Choroid plexus epithelial cell (primary cell): ENCODE measurements at places on chromosomes 6 and 20.

GRCh38 chr6:33297956-33298772 is 578 bp downstream of the RGL2 start:
- DNase-seq = peak; percentile 81

- DNase-seq = peak; percentile 65
Observed at GRCh38 chr6:85498596-85499258, 48.8 kb downstream of the NT5E start.

DNA sequence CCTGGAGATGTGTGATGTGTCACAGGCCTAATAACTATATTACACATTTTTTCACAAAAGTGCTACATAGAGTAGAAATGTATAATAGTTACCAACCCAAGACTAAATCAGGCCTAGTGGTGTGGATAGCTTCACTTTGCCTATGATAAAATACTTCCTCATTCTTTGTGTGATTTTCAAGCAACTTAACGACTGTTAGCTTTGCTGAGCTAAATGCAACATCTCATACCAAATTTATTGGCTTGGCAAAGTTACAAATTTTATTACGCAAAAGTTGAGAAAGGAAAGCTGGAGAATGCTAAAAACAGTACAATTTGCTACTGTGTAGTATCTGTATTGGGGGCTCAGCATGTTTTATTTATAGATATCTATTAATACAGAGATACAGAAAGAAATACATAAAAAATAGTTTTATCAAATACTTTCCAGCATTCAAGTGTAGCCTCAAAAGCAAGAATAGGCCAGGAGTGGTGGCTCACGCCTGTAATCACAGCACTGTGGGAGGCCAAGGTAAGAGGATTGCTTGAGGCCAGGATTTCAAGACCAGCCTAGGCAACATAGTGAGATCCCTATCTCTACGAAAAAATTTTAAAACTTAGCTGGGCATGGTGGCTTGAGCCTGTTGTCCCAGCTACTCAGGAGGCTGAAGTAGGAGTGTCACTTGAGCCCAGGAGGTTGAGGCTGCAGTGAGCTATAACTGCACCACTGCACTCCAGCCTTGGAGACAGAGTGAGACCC is 3.6 kb upstream of the EDN1 start:
- DNase-seq = peak; percentile 34

DNA sequence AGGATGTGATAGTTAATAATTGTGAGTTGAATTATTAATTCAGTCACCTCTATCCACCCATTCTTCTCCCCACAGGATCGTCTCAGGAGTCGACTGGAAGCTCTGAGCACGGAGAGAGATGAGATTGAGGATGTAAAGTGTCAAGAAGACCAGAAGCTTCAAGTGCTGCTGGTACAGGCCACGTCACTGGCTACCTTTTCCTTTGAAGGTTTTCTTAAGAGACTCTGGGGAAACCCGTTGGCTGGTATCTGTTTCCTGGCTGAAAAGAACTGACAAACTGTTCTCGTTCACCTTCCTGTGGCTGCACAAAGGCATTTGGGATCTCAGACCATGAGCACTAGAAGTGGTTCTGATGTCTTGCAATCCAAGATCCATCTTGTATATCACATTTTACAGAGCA is 3.8 kb downstream of the TRIM15 start:
- no peak for DNase-seq

DNA sequence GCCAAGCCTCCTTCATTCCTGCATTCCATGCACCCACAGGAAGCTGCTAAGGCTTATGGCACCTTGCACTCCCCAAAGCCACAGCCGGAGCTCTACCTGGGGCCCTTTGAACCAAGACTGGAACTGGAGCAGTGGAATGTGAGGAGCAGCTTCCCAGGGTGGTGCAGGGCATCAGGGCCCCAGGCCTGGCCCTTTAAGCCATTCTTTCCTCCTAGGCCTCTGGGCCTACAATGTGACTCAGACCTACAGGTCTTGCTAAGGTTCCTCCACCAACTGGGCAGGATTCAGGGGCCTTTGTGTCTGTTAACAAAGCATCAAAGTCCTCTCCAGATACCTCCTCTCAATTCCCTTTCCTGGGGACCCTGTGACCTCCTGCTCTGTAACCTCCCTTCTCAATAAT is 36.2 kb downstream of the SF3B5 start:
- DNase-seq = no peak

- DNase-seq = no peak
Observed at GRCh38 chr6:119161438-119161837, 83.0 kb upstream of the FAM184A start.

- peak; percentile 26 for DNase-seq
Observed at GRCh38 chr6:11043961-11044711, at the start of gene ELOVL2. Gene ELOVL2 (minus strand): TSS chr6:11044305. CDS start chr6:11044230, 75 bp downstream.

- no peak for DNase-seq
Observed at GRCh38 chr6:137780447-137781034, 86.5 kb upstream of the TNFAIP3 start.

DNA sequence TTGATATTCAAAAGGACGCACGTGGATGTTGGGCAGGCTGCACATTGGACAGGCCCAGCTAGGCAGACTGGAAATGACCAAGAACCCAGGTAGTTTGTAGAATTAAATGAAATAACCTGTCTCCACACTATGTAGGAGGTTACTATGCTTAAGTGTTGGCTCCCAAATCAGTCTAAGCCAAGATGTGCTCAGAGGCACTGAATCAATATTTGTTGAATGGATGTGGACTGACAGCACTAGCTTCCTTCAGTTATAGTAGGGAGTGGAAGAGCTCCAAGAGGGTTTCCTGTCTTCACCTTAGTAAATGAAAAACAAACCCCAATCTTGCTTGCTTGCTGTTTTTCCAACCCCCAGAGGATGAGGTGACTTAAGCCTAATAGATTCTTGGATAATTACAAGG is 180.5 kb downstream of the JARID2 start:
- no peak for DNase-seq

- no peak for DNase-seq
Observed at GRCh38 chr6:133816171-133816570, 72.7 kb upstream of the TCF21 start.

GRCh38 chr20:38941726-38942389 is 15.6 kb downstream of the FAM83D start:
- no peak for DNase-seq

DNA sequence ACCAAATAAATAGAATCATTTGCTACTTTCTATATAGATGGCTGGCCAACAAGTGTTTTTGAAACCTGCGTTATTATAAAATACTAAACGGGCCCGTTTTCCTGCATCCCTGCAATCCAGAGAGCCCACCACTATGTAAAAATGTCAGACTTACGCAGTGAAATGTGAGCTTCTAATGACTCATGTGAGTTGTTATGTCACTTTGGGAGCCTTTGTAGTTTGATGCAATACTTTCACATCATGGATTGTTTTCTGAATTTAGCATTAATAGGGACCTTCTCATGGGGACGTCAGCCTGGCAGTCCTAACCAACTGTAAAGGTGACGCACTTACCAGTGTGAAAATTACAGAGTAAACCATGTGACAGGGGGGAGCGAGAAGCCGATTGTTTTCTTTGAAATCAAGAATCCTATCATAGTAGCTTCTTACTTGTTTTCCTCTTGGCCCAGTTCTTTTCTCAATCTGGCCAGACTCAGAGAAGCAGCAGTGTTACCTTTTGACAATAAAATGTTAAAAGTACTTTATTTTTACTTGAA is 75.3 kb downstream of the SSR1 start:
- DNase-seq = peak; percentile 36

GRCh38 chr6:155253337-155253736 is 10.5 kb upstream of the CLDN20 start:
- no peak for DNase-seq

DNA sequence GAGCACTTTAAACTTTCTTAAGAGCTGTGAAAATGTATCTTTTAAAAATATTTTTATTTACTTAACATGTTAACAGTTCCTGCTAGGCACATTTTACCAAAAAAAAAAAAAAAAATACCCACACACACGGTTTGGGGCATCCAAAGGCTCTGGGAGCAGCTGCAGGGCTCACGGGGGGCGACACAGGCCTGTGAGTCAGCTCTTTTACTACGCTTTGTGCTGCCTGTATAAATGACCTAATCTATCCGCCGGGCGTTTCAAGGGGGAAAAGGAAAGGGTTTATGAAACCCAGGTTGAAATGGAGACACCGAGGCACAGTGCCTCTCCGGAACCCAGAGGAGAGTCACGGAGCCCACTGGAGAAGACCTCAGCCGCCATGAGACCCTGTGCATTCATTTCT is 40.4 kb downstream of the DLL1 start:
- no peak for DNase-seq

DNA sequence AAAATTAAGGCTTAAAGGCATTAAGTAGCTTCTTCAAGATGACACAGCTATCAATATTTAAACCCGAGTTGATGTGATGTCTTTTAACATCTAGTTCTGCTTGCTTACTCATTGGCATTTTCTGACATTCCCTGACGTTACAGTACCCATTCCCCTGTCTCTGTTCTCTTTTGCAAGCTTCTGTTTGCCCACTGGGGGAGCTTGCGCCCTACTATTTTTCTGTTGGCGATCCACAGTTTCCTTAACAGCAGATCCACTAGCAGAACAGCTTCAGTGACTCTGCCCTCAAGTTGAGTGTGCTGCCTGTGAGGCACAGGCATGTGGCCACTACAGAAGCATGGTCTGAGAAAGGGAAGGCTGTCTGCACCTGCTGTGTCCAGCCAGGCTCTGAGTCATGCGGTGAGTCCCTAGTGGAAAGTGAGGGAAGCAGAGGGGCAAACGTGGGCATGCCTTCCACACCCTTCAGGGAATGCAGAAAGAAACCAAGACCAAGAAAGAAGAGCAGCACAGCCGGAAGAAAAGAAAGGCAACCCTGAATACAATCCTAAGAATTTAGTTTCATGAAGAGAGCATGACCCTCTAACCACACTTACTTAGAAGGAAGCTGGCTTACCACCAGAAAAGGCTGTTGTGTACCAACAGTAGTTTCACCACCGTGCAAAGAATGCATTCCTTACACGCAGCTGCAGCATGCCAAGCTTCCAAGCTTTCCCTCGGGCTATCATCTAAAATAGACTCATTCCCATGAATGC is 97.7 kb upstream of the VGLL2 start:
- DNase-seq = peak; percentile 22

- DNase-seq = no peak
Observed at GRCh38 chr6:31352310-31352682, 4.7 kb downstream of the HLA-B start.

GRCh38 chr6:153947808-153948447 is 91.1 kb upstream of the OPRM1 start:
- peak; percentile 61 for DNase-seq

DNA sequence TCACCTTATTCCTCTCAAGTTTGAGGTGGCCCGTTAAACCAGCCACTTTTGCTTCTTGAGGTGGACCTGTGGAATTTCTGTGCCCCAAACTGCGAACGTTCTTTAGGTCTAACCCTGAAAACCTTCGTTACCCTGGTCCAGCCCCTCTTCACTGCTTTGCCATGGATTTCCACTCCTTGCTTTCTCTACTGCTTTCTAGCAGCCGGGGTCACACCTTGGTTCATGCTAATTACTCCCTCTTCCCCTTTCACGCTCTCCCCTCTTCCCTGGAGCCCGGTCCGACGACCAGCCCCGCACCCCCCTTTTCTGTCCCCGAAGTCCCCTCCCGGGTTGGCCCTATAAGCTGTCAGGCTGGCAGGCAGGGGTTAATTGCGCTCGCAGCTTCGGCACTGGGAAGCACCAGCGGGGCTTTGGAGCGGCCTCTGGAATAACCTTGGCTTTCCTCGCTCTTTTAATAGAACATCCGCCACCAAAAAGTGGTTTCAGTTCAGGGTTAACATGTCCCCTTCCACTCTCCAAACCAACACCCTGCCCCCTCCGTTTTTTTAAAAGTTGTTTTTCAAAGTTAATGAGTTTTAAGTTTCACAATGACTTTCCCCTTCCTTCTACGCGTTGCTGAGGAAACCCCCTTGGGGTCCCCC is 1.4 kb upstream of the HIVEP1 start:
- DNase-seq = no peak

DNA sequence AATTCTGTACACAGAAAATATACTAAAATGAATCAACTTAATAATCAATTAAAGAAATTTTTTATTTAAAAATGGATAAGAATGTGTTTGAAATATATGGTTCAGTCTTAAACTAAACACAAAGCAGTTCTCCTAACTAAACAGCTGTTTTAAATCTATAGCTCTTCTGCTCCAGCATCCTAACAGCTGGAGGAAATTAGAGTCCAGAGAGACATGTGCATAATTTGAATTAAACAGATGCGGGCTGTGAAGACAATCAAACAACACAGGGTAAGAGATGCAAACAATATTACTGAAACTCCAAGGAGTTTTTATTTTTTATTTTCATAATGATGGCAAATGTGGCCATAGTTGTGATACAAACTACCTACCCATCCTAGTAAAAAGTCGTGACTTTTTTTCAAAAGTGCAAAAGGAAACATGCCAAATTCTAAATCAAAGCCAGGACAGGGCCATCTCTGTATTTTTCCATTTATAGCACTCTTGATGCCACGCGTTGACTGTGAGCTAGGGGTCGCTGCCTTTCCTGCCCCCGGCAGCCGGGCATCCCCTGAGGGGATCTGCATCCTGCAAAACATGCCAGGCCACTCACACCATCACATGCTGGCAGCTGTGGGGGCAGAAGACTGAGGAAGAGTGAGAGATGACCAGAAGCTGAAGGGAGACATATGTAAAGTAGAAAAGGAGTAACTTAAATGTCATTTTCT is 310.6 kb downstream of the PRKN start:
- DNase-seq = no peak

DNA sequence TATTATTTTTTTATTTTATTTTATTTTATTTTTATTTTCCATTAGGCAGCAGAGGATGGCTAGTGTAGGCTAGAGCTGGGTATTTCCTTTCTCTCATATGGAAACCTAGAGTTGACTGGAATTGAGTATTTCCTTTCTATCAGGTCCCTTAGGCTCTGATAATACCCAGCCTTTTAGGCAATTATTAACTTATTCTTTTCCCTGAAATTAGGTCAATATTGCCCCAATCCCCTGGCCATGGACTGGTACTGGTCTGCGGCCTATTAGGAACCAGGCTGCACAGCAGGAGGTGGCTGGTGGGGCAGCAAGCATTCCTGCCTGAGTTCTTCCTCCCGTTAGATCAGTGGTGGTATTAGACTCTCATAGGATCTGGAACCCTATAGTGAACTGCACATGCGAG is 632.2 kb downstream of the TENT5A start:
- DNase-seq = no peak

- peak; percentile 79 for DNase-seq
Observed at GRCh38 chr20:45290677-45291355, 15.8 kb upstream of the RBPJL start.

GRCh38 chr20:25467441-25467840 is 60.0 kb downstream of the GINS1 start:
- DNase-seq = no peak

DNA sequence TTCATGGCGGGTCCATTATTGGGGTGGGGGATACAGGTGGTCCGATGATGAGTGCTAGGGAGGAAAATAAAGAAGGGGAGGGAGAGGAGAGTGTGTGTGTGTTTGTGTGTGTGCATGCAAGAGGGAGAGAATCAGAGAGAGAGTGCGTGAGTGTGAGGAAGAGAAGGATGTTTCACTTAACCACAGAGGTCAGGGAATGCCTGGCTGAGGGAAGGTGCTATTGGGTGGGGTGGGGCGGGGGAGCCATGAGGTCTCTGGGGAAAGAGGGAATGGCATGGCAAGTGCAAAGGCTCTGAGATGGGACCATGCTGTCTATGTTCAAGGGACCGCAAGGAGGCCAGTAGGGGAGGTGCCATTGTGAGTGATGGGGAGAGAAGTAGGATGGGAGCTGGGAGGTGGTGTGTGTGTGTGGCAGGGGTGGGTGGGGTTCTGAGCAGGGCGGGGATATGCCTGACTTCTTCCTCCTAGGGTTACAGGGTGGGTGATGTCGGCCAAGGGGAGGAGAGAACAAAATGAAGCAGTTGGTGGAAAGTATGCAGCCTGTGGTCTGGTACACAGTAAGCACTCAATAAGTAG is 23.0 kb downstream of the CEBPB start:
- no peak for DNase-seq
